Activated T-helper 9 cell treated with anti-CD3 and anti-CD28 coated beads, Interleukin-2, amount 50 U/mL, for 16 hours (primary cell): ENCODE measurements at places on chromosomes 3 and 15.

- DNase-seq, result no peak
Observed at GRCh38 chr3:106577241-106577640, 708.4 kb upstream of the CBLB start.

GRCh38 chr15:94526071-94526689, 294.8 kb downstream of the MCTP2 start:
- no peak for DNase-seq

DNA sequence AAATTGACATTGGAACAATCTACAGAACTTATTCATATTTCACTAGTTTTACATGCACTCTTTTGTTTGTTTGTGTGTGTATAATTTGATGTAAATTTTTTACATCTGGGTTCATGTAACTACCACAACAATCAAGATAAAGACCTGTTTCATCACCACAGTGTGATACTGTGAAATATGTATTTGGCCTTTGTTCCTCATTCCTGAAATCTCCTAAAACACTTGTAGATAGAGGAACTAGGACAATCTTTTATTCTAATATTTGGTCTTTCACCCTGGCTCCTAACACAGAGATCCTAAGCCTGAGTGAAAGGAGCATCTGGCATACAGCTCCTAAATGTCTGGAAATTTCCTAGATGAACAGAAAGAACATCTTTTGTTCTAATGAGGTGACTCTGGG, 155.0 kb upstream of the GPR149 start:
- no peak for DNase-seq

GRCh38 chr3:164730815-164731360, 347.4 kb downstream of the SI start:
- no peak for DNase-seq

- no peak for DNase-seq
Observed at GRCh38 chr3:151976211-151977050, 103.0 kb downstream of the SUCNR1 start.

- DNase-seq, result no peak
Observed at GRCh38 chr3:128967748-128968355, 26.0 kb downstream of the CFAP92 start.

DNA sequence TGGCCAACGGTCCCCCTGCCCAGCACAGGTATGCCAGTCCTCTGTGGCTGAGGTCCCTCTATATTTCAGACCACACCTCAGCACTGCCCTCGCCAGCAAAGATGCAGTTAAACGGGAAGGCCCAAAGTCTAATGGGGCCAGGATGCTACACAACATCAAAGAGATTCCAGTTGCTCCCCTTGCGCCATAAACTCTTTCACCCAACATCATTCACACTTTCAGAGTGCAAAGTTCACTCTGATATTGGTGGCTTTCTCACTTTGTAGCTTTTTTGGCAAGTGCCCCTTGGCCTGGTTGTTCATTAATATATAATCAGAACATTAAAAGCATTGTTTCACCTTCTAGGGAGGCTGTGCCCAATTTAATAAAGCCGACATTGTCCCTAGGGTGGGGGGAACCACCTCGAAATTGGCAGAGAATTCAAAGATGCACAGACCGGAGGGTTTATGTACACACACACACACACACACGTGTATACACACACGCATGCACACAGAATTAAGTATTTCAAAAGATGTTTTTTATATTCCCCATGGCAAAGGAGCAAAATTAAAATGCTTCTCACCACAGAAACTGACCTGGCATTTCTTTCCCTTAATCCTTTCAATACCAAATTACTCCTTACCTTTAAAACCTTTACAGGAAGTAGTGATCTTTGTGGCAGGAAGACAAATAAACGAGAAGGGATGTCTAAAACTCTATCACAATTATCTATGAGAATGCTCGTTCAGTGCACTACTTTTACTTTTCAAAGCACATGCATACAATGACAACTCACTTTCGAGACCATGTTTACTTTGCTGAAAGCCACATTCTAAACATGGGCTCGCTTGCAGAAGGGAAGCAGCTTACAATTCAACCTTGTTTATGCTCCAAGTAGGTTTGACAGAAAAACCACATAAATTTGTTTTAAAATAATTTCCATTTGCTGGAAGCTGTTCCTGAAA, 19.5 kb downstream of the LRIG1 start:
- no peak for DNase-seq

GRCh38 chr3:114454551-114455251, 160.9 kb downstream of the TIGIT start:
- no peak for DNase-seq

GRCh38 chr15:57236561-57237300, 139.6 kb upstream of the CGNL1 start:
- DNase-seq, result no peak

- DNase-seq, result no peak
Observed at GRCh38 chr3:112633757-112634156, 7.2 kb downstream of the CCDC80 start.

- DNase-seq, result no peak
Observed at GRCh38 chr3:14283813-14284438, 105.3 kb downstream of the LSM3 start.

DNA sequence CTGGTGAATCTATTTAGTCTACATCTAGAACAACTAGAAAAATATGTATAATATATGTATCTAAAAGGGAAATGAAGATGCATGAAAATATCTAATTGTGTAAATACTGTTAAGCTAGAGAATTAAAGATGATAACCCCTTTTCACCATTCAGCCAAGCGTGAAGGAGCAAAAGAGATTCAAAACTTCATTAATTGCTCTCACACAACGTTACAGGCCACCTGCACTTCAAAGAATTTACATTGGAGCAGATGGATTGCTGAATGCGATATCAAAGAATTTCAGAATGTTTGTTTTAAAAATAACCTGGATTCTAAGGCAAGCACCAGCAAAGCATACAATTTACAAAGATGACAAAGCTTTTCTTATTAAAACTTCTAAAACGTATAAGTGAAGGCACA, 243.2 kb downstream of the ROBO2 start:
- no peak for DNase-seq

GRCh38 chr3:13853978-13854296, 25.9 kb downstream of the WNT7A start:
- no peak for DNase-seq
